ENCODE measurements at places on chromosomes 4 and X.
A peak's percentile ranks its signal among the peaks of the same experiment; 100 is the strongest.

DNA sequence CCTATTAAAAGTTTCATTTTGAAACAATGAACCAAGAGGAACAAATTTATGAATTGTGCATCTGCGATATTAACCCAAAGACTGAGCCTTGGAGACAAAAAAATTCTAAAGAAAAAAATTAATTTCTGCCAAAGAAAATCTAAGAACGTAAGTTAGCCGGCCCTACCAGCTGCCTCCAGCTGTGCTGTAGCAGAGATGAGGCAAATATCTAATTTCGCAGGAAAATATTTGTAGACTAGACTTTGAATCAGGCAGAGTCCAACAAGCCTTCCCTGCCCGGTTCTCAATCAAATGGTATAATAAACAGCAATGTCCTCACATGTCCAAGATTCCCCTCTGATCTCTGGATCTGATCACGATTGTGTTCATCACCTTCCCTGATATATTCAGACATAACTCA, 21.2 kb upstream of the SMIM20 start:
- DNase-seq: no peak

- DNase-seq: no peak
Measured at GRCh38 chrX:46823481-46823880, 13.4 kb upstream of the RP2 start.

DNA sequence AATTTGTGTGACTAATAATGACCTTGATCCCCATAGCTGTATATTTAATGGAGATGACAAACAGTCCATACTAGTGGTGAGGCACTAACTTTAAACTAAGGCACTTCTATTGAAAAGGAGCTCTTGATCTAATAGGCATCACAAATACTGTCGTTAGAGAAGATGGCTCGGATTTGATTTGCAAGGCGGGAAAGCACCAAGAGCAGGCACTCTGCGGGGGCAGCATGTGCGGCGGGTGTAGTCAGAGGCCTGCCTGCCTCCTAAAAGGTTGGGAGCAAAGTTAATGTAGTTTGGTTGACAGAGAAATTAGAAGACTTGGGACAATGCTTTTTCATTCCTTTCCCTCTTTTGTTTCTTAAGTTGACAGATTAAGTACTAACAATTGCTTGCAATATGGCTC, 278.8 kb downstream of the CFAP299 start:
- DNase-seq: no peak

DNA sequence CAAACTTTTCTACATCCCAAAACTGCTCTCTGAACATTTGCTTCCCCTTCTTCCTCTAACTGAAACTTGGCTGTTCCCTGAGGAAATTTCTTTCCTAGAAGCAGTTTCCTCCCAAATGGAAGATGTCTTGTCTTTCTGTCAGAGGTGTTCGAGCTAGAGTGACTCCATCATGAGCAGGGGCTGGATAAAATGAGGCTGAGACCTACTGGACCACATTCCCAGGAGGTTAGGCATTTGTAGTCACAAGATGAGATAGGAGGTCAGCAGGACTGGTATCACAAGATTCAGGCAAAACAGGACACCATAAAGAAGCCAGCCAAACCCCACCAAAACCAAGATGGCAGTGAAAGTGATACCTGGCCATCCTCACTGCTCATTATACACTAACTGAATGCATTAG, 35.8 kb upstream of the PGRMC2 start:
- DNase-seq: no peak

- no peak for DNase-seq
Measured at GRCh38 chr4:69920874-69921273, 10.0 kb upstream of the CSN1S1 start.

- no peak for DNase-seq
Measured at GRCh38 chr4:81485310-81485980, 13.7 kb upstream of the RASGEF1B start.

- DNase-seq: no peak
Measured at GRCh38 chrX:28590396-28590795, 3.1 kb downstream of the IL1RAPL1 start.

DNA sequence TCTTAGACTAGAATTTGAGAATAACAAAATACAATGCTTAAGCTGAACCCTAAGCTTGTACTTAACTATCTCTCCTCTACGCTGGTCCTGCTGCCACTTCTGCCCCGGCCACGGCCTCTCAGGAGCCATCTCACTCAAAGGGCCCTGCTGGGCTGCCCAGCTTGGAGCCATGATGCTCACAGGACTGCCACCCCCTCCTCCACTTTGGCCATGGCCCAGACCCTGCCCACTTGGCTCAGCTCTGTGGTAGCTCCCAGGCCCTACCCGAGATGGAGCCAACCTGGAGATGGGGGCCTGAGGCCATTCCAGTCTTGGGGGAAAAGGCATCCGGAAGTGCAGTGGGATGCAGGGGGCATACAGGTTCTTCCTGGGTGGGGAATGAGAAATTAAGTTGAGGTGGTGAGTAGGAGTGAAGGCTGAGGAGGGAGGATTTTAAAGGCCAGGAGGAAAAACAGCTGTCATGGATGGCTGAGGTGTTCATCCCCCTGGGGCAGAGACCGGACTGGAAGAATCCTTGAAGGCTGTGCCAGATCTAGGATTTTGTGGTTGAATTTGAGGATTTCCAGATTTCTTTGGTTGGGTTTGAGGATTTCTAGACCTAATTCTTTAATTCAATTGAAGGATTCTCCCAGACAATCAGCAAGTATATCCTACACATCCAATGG, 824 bp downstream of the SASH3 start:
- DNase-seq: peak; percentile 65

- no peak for DNase-seq
Measured at GRCh38 chr4:29046781-29047180, 1673.4 kb upstream of the PCDH7 start.

DNA sequence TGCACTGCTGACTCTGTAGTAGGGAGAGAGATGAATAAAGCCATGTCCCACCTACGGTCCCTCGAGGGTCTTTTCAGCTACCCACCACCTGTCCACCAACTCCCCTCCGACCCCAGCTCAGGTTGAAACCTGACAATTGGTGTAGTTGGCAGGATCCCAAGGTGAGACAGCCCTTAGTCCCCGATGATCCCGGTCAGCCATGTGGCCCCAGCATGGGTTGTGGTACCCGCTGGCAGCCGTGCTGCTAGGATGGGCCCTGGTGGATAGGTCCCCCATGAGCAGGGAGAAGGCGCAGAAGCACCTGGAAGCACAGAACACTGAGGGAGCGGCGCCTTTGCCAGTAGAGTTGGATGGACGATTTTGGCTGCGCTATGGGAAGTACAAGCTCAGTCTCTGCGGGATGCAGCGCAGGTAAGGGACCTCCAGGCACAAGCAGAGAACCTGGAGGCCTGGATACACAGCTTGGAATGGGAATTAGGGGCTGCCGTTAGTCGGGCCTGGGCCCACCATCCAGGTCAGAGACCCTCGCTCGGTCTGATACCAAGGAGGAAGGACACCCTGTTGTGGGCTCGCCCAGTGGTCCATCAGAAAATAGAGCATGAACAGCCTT, 694.6 kb upstream of the AGA start:
- no peak for DNase-seq

GRCh38 chr4:92235731-92236130, 68.0 kb upstream of the GRID2 start:
- no peak for DNase-seq

- DNase-seq: no peak
Measured at GRCh38 chr4:25919676-25920075, 5.7 kb downstream of the SMIM20 start.

DNA sequence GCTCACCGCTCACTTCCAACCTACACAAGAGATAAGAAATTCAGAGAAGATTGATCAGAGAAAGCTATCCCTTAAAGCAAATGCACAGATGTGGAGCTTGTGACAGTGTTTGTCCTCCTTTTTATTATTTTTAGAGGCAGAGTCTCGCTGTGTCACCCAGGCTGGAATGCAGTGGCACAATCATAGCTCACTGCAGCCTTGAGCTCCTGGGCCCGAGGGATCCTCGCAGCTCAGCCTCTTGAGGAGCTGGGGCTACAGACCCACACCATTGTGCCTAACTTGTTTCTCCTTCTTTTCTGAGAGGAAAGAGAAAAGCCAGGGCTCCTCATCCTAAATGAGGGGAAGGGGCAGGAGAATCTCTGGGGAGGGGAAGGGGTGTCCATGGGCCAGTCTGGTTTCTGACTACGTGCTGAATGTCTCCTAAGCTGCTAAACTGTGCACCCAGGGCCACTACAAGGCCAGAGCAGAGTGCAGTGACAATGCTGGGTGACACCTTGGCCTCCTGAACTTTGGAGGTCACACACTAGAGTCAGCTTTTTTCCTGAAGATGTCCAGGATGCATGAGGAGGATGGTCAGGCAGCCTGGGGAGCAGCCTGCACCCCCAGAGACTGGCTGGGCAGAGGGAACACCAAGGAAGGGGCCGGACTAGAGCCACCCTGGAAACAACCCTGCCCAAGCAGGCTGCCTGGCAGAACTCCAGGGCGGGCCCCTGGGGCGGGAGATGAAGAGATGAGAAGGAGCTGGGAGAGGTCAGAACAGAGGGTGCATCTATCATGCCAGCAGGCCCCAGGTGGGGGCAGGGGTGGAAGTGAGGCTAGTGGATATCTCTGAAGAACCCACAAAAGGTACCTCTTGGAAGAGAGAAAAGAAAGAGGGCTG, 55.5 kb upstream of the PROM1 start:
- DNase-seq: no peak

GRCh38 chrX:49103637-49104036, 19.9 kb downstream of the GPKOW start:
- DNase-seq: no peak

DNA sequence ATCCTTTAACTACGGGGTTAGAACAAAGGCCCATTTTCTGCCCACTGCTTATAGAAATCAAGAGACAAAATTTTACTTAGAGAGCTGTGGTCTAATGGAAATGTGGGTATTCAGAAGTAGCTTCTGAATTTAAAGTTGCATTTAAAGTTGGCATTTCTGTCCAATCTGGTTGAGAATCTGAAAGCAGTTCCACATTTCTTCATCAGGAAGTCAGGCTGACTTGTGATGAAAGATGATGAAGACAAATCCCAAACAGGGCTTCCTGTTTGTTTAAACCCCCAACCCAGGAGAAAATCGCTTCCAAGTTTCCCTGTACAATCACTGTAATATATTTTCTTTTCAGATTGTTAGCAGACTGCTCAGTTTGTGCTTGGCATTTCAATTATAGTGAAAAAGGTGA, 345.3 kb downstream of the SPRY1 start:
- no peak for DNase-seq

- DNase-seq: no peak
Measured at GRCh38 chr4:180430283-180430682, 1812.9 kb upstream of the TENM3 start.

GRCh38 chrX:110803506-110803905, 7.9 kb upstream of the CHRDL1 start:
- DNase-seq: no peak

GRCh38 chrX:103211012-103211715, 3.7 kb upstream of the BEX4 start:
- no peak for DNase-seq

DNA sequence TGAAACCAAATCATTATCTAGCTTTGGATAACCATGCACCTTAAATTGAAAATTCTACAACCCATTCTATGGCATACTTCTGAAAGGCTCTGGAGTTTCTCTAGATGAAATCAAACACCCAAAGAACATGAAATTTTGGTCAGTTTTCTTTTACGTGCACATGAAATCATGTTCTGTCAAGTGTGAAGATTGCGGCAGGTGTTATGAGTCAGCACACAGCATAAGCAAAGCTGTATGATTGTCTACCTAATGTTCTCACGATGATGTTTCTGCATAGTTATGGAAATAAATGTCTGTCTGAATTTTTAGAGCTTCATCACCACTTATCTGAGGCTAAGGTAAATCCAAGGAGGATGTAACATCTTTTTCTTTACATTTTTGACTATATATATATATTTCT, 495.3 kb downstream of the IL1RAPL1 start:
- DNase-seq: no peak

GRCh38 chrX:31329298-31329697, 257.5 kb upstream of the FTHL17 start:
- no peak for DNase-seq

DNA sequence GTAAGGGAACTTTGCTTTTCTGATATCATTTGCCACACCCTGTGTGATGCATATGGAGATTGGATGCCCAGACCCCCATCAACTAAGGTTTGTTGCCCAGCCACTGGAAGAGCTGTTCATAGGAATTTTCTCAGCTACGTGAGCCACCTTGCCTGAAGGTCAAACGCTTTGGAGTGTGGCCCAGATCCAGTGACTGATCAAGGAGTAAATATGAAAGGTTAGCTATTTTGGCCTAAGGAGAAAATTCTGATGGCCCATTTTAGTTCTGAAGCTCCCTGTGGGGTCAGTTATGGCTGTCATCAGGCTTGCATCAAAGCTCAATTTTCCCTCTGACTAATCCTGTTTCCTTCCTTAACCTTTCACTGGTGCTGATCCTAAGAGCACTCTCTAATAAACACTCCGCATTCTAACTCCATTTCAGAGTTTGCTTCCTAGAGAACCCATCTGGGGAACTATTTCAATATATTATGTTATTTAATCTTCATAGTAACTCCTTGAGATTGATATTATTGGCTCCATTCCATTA, 407.7 kb downstream of the SPRY1 start:
- DNase-seq: no peak

DNA sequence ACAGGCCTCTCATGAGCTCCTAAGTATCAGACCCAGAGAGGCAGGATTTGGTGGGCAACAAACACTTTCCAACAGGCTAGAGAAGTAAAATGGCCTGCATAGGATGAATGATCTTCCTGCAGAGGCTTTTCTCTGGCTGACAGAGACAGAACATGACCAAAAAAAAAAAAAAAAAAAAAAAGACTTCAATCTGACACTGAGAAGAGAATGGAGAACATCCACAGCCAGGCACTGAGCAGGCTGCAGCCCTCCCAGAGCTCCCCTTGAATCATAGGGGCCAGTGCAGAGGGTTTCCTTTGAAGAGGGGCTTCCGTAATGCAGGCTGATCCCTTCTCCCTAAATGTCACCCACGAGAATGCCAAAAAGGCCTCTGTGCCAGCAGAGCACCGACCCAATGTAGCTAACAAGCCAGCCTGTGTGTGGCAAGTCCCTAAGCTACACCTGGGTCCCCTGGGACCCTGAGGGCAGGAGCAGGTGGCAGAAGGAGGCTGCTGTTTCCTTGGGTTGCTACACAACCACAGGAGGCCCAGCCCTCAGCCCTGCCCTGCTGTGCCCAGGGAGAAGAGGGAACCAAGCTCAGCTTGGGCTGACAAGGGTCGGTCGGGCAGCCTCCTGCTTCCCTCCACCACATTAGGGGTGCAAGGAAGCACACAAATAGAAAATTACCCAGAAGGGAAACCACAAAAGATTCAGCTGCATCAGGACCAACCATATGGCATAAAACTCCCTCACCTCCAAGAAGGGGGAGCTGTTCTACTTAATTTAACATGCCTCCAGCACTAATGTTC, 55.6 kb downstream of the MAP7D2 start:
- no peak for DNase-seq

GRCh38 chr4:145418739-145419138, 62.9 kb upstream of the SMAD1 start:
- no peak for DNase-seq

- no peak for DNase-seq
Measured at GRCh38 chr4:163404580-163404979, 60.9 kb downstream of the NPY5R start.

- no peak for DNase-seq
Measured at GRCh38 chr4:95421869-95422268, 126.9 kb downstream of the UNC5C start.

Measured in chondrocyte (in vitro differentiated cells).